Nucleus accumbens (tissue), 56 donors: ENCODE measurements at places on chromosomes 3 and 15.

DNA sequence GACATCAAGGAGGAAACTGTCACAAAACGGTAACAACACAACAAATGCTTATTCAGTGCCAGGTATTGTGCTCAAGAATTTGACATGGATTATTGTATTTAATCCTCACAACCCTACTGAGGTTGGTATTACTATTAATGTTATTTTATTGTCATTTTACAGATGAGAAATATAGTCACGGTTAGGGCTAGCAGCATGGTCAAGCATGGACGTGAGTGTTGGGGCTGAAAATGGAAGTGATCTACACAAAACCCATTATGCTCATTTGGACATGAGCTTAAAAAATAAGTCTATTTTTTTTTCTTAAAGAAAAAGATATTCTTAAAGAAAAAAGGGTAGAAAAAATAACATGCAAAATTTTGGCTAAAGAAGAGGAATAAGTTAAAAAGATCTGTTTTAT, 141.3 kb upstream of the SOX2 start:
- DNase-seq: no peak

GRCh38 chr3:177640319-177640965, 443.2 kb upstream of the TBL1XR1 start:
- no peak for DNase-seq

DNA sequence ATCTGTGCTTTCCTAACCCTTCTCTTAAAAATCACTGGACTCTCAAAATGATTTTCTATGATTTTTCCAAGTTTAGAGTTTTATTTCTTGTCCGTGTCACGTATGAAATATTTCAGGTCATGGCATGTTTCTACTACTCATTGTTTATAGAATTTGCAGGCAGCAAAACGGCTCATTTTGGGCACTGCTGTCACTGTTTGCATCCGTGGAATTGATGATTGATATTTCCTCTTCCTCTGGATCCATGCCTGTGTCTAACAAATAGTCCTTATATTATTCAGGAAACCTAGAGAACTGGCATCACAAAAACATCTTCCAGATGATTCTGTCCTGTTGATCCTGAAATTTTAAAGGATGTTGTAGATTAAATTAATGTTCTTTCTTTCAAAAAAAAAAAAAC, 47.6 kb downstream of the LARS2 start:
- no peak for DNase-seq

DNA sequence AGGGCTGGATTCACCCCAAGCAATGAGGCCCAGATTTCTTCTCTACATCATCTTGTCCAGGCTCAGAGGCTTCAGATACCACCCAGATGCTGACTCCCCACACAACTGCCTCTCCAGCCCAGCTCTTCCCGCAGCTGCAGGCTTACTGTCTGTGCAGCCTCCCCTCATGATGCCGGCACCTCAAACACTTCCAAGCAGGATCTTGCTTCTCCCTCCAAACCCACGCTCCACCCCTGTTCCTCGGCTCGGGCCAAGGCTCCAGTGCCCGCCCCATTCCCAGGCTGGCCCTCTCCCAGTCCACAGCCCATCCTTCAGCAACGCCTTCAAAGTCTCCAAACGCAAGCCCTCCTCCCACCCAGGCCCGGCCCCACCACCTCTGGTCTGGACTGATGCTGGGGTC, 159.2 kb upstream of the LINGO1 start:
- no peak for DNase-seq

GRCh38 chr3:11391174-11391879, 119.1 kb downstream of the ATG7 start:
- no peak for DNase-seq

DNA sequence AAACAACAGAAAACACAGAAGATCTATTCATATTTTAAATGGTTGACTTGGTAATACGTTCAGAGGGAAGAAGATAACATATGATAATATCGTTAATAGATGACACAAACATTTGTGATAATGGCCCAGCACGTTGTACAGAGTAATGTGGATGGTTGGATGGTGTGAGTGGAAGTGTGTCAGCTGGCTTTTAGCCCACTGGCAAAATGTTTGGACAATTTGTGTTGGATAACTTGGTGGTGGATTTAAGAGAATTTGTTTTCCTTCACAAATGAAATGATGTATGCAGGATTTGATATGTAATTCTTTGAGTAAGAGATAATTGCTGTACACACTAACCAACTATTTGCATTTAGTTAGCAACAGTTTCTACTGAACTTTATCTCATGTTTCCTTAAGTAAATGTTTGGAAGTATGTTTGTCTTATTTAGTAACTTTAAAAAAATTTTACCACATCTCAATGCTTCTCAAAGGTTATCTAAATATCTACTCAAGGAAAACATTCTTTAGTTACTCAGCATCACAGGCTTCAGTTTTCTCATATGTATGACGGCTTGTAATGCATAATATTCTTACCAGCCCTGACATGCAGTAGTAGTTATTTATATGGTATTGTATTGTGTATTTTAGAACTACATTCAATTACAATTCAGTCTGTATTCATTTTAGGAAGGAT, 328.5 kb upstream of the GOLIM4 start:
- DNase-seq: no peak

- no peak for DNase-seq
Measured at GRCh38 chr3:116870379-116870778, 160.8 kb downstream of the TUSC7 start.

DNA sequence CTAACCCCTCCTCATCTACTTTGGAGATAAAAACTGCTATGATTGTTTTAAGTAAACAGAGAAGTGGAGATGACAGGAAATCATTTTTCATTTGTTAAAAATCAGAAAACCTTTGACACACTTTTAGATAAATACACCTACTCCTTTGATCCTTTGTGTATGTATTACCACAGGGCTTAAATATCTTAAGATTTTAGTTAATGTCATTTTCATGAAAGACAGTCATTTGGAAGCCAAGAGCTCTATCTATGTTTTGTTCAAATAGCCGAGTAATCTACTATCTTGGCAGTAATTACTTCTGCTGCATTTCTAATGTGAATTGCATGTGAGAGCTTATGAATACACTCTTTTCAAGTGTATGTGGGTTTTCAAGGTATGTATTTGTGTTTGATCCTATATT, 2.0 kb downstream of the ARPP21 start:
- no peak for DNase-seq

GRCh38 chr3:147574621-147575020, 165.5 kb downstream of the ZIC1 start:
- no peak for DNase-seq

- DNase-seq: no peak
Measured at GRCh38 chr3:187802928-187803259, 57.6 kb upstream of the BCL6 start.

GRCh38 chr3:110564674-110565073, 506.9 kb upstream of the NECTIN3 start:
- no peak for DNase-seq

DNA sequence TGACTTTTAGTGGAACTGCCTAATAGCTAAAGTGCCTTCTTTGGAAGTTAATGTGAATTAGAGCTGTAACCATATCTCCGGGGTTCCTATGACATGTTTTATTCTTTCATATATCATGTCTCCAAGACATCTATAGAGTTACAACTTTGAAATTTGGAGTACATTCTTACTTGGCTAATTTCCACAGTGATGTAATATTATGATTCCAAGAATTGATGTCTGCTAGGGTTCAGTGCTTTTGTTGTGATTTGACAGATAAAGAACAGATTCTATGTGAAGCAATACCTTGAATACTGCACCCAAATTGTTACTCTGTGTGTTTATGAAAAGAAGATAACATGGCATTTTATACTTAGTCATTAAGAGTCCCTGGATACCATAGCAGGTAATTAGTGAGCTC, 934.3 kb downstream of the NTRK3 start:
- DNase-seq: no peak

- DNase-seq: no peak
Measured at GRCh38 chr3:176920766-176921160, 276.5 kb downstream of the TBL1XR1 start.

DNA sequence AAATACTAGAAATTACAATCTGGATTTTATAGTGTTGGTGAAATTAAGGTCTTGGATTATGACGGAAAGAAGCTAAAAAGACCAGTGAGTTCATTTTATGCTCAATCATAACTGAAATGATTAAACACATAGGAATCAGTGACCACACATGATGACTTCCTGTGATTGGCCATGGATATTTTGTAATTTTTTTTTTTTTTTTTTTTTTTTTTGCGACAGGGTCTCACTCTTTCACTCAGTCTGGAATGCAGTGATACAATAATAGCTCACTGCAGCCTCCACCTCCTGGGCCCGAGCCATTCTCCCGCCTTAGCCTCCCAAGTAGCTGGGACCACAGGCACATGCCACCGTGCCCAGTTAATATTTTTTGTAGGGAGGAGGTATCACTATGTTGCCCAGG, 47.4 kb downstream of the PAQR5 start:
- no peak for DNase-seq

- no peak for DNase-seq
Measured at GRCh38 chr3:77939726-77940125, 899.8 kb downstream of the ROBO2 start.

DNA sequence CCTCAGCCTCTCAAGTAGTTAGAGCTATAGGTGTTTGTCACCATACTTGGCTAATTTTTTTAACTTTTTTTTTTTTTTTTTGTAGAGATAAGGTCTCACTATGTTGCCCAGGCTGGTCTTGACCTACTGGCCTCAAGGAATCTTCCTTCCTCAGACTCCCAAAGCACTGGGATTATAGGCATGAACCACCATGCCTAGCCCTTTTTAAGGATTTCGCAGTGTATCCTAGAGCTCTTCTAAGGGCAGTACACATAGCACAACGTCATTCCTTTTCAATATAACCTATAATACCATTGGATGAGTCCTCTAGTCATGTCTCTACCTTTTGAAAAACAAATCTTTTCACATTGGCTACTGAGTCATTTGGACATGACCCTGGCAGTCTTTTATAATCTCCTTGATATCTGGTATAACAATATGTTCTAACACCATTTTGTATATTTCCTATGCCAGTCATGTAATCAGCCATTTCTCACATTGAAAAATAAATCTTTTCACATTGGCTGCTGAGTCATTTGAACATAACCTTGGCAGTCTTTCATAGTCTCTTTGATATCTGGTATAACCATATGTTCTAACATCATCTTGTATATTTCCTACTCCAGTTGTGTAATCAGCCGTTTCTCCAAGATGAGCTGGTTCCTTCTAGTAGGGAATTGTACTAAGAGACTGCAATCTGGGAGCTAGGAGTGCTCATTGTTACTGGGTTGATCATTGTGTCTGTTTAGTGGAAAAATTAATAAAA, 944.7 kb downstream of the MCTP2 start:
- no peak for DNase-seq

- DNase-seq: no peak
Measured at GRCh38 chr15:40060236-40060961, 21.4 kb upstream of the SRP14 start.

DNA sequence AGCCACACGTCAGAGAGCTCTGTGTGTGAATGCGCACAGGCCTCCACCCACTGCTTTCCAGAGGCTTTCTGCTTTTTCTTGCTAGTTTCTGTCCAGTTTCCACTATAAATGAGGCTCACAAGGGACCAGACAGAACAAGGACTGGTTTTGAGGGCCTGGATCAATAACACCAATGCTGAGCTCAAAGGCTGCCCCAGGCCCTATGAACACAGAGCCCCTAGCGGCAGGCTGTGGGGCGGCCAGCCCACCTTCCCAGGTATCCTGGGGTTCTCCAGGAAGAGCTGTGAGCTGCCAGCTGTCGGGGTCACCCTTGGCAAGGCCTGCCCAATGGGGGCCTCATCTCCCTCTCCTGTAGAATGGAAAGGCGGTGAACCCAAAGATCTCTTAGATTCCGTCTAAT, 2.2 kb upstream of the ITIH3 start:
- DNase-seq: no peak
